Astrocyte of the spinal cord (primary cell): ENCODE measurements at places on chromosomes 3 and 15.
A peak's percentile ranks its signal among the peaks of the same experiment; 100 is the strongest.

DNA sequence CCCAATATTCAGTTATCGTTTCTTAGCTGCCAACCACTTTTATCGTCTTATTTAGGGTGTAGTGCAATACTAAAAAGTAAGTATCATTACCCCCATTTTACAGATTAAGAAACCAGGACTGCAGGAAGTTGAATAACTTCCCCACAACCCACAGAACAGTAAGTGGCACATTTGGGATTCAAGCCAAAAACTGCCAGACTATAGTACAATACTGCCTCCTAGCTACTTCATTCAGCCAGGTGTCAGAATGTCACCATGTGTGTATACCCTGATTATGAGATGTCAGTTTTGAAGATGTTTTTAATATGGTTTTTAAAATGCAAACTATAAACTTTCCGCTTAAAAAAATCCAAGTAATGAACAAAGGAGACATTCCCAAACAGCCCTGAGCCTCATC lies 74.2 kb upstream of the PROK2 start:
- no peak for DNase-seq

DNA sequence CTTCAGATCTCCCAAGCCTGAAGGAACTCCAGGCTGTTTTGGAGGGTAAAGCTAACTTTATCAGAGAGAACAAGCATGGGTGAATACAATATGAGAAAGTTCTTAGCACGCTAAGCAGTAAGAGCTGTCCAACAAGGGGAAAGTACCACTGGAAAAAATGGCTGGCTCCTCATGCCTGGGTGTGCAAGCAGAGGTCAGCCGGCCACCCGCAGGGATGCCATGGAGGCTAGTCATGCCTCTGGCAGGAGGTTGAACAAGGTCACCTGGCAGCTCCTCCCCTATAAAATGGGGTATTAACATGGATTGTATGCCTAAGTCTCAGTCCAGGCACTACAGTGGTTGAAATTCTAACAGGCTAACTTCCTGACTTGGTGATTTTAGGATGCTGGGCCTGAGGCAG lies 75.4 kb upstream of the SLC6A1 start:
- peak; percentile 13 for DNase-seq

- no peak for DNase-seq
Measured at GRCh38 chr3:20527368-20527767, 341.4 kb upstream of the SGO1 start.

GRCh38 chr15:68887120-68887519 lies 43.2 kb upstream of the SPESP1 start:
- DNase-seq: no peak

DNA sequence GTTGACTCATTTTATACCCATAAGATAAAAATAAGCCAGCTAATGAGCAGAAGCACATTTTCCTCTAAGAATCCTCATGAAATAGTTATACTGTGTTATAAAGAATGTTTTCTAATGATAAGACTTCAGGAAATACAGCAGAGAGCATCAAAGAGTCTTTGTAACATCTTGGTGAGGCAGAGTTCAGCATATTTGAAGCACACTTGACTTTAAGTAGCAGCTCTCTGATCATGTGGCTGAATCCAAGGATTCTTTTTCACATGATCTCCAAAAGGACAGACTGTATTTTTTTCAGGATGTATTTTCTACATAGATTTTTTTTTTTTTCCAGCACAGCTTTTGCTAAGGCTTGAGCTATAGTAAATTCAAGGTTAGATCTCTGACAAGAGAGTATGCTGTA lies 195.1 kb downstream of the SI start:
- no peak for DNase-seq

- DNase-seq: peak; percentile 8
Measured at GRCh38 chr3:58249358-58250092, 11.9 kb downstream of the ABHD6 start.

- DNase-seq: peak; percentile 64
Measured at GRCh38 chr3:171851660-171852058, 8.5 kb downstream of the TMEM212 start.

GRCh38 chr3:134567605-134568004 lies 81.7 kb downstream of the CEP63 start:
- no peak for DNase-seq

- no peak for DNase-seq
Measured at GRCh38 chr15:92011611-92012367, 158.3 kb downstream of the SLCO3A1 start.

DNA sequence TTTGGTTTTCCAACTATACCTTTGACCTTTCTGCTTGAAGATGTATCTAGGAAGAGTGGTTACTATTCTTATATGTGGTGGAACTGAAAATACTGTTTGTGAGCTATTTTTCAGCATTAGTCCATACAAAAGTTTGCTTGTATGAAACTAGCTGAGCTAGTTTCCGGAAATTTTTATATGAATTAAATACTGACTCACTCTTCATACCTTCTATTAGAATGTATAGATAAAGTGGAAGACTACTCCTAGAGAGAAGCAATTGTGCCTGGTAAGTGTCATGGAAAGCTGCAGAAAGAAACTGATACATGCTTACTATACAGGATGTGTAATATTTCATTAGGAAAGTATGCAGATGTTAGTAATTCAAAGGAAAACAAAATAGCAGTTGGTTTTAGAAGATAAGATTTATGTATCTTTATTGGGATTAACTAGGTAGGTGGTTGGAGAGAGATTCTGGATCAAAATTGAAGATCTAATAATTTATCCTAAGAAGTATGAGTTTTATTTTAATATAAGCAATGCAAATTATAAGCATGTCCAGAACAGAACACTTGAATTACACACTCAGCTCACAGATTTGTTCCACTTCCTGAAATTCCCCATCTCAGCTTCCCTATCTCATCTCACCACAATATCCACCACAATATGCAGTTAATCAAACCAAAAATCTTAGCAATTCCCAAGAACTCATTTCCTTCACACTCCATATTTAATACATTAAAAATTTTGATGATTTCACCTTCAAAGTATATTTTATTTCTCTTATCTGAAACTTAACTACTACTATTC lies 82.8 kb downstream of the BCHE start:
- no peak for DNase-seq

- no peak for DNase-seq
Measured at GRCh38 chr3:151135541-151136337, 50.3 kb downstream of the MED12L start.

DNA sequence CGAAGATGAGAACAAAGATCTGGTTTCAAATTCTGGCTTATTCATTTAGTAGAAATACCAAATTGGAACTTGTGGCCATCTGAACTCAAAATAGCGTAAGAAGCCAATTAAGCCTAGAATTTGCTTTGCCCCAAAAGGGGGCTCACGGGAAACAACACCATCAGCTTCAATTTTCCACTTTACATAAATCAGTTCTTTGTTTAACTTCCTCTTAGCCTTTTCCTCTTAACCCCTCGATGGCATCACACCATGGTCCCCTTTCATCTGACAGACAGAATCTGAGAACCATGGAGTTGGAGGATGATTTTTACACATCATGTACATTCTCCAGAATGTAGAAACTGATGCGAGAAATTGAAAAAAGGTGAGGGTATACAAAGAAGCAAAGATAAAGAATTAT lies 207.0 kb downstream of the FOXP1 start:
- no peak for DNase-seq

DNA sequence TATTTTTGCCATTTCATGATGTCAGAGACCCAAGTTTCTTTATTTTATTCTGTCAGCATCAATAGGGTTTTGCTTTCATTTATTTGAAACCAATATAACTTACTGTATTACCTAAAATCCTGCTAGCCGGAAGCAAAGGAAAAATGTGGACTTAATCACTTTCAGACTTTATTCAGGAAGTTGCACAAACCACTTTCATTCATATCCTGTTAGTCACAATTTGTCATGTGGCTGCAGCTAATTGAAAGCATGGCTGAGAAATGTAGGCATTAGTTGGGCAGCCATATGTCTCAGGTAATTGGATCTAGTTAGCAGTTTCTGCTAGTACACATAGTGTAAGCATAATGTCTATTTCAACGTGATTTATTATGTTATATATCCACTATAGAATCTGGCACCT lies 462.3 kb upstream of the SGO1 start:
- DNase-seq: peak; percentile 86

GRCh38 chr3:126867863-126868200 lies 115.1 kb upstream of the PLXNA1 start:
- no peak for DNase-seq

DNA sequence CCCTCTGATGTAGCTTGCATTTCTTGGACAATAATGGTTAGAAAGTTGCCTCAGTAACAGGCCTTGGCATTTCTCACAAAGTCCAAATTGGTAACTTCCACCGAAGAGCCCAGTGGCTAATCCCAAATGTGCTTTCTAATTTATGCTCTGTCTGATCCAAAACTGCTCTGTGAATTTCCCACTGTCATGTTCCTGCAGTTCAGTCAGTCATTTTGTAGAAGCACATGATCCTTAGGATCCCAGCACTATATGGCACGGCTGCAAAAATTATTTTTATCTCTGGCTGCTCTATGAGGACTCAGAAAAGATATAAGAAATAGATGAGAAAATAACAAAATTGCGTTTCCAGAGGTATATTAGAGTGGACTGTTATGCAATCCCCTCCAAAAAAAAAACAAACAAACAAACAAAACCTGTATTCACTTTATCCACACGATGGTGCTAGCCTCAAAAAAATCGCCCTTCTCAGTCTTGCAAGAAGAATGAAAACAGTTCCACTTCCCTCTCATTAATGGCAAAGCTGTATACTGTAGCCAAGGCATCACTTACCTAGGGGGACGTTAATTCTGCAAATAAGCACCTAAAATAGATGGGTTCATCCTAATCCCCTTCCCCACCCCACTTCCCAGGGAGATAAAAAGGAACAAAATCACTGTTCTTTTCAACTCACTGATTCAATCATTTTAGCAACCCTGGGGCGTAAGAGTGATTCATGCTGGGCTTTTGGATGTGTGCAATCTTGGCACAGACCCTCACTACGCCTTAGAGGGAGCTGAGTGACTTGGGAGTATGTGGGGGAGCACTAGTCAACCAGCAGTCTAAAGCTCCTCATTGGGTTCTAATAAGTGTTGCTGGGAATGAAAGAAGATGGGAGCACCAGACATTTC lies 61.3 kb downstream of the TMCO5A start:
- DNase-seq: peak; percentile 82

GRCh38 chr3:65091565-65091964 lies 403.8 kb upstream of the ADAMTS9 start:
- no peak for DNase-seq

DNA sequence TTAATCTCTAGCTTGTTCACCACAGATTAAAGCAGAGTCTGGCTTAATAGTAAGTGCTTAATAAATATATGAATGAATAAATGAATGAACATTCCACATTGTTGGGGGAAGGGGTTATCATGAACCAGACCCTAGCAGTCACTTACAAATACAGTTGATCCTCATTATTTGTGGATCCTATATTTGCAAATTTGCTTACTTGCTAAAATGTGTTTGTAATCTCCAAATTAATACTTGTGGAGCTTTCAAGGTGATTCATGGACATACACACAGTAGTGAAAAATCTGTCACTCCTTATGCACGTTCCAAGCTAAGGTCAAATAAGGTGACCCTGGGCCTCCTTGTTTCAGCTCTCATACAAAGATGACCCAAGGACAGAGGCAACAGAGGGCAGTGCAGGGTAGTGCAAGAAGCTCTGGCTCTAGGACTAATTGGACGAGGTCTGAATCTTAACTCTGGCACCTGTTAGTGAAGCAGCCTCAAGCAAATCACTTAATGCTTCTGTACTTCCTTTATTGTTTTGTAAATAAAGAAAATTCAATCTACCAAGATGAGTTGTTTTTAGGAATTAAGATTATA lies 112.8 kb upstream of the C2CD4B start:
- no peak for DNase-seq

- no peak for DNase-seq
Measured at GRCh38 chr3:194604837-194605236, 28.4 kb downstream of the TMEM44 start.

DNA sequence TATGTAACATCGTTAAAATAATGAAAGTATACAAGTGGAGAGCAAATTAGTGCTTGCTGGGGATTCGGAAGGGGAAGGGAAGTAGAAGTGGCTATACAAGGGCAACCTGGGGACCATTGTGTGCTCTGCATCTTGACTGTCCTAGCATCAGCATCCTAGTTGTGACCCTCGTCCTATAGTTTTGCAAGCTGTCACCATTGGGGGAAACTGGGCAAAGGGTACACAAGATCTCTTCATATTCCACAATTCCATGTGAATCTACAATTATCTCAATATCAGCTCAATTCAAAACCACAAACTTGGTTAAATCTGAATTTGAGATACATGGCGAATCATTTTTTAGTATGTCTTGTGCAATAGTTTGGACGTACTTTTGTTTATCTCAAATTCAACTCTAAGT lies 30.9 kb downstream of the WNT7A start:
- DNase-seq: no peak

GRCh38 chr15:73346735-73347312 lies 21.9 kb downstream of the HCN4 start:
- peak; percentile 15 for DNase-seq

GRCh38 chr3:51434746-51435327 lies 43.8 kb downstream of the RBM15B start:
- DNase-seq: peak; percentile 48

DNA sequence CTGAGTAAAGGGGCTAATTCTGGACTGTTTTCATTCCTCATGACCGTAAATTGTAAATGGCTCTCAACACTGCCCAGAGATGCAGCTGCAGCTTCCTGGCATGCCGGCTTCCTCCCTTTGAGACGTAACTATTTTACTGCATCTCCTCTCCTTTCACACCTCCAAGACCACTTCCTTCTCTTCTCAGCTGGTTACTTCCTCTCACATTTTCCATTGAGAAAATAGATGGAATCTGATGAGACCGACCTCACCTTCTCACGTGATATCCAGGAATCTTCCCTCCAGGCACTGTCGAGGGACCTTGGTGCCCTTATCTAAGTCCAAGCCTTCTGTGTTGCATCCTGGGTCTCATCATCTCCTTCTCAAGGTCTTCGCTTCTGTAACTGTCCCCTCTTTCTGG lies 12.7 kb downstream of the LYSMD4 start:
- DNase-seq: no peak

DNA sequence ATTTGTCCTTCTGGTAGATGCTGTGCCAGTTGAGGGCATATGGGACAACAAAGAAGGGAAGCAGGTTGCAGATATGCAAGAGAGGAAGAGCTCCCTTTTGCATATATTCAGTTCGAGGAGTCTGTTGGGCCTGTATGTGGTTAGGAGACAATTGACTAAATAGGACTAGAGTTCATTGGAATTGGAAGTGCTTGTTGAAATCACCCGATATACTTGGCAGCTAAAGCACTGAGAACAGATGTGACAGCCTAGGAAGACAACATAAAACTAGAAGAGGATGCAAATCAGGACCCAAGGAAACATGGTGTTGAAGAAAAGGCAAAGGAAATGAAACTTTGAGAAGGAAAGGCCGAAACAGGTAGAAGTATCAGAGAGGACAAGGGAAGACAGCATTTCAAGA lies 215.2 kb upstream of the P2RY1 start:
- no peak for DNase-seq

DNA sequence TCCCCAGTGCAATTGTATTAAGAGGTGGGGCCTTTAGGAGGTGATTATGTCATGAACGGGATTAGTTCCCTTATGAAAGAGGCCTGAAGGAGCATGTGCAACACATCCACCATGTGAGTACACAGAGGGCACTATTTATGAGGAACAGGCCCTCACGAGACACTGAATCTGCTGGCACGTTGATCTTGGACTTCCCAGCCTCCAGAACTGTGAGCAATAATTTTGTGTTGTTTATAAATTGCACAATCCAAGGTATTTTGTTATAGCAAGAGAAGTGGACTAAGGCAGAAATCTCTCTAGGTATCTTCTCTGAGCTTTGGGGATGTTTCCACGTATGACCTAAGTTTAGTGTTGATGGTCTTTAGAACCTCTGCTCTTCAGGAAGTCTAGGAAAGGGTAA lies 149.3 kb upstream of the CBLB start:
- DNase-seq: no peak

GRCh38 chr3:122232485-122232884 lies 49.0 kb downstream of the CASR start:
- DNase-seq: no peak
